ENCODE measurements at places on chromosomes 13 and 19. TPM values are rescaled to one million over a fixed set of nuclear protein-coding genes. Genes with fewer than 3 reads are reported as not detected.
A peak's percentile ranks its signal among the peaks of the same experiment; 100 is the strongest.

Gene S1PR4
- 20.8 TPM for total RNA-seq

Gene PALM3
- 8.7 TPM for total RNA-seq

Gene ZNF492
- 0.23 TPM for total RNA-seq

Gene KIR2DL3
- 0.18 TPM for total RNA-seq

Gene CRX
- not detected for total RNA-seq

Gene NCR1
- 2.6 TPM for total RNA-seq

Gene OR7D2
- not detected for total RNA-seq

DNA sequence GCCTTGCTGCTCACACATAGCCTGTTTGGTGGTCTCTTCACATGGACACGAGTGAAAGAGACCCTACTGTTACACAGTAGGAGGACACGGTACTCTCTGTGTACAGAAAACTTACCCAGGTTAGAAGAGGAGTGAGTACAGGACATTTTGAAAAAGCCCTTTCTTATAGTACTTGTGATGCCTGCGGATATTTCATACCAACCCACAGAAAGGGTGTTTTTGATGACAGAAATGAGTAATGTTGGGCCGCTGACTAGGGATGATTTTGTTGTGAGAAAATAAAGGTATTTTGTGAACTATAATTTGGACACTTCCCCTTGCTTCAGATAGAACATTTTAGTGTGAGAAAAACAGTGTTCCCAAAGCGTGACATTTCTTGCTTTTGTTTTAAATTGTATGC lies 18.2 kb downstream of the NUDT15 start:
- DNase-seq = no peak

- no peak for DNase-seq
Observed at GRCh38 chr19:8641908-8642547, 11.6 kb downstream of the NFILZ start.

GRCh38 chr19:18366021-18366435 lies 19.9 kb upstream of the GDF15 start:
- DNase-seq = no peak

DNA sequence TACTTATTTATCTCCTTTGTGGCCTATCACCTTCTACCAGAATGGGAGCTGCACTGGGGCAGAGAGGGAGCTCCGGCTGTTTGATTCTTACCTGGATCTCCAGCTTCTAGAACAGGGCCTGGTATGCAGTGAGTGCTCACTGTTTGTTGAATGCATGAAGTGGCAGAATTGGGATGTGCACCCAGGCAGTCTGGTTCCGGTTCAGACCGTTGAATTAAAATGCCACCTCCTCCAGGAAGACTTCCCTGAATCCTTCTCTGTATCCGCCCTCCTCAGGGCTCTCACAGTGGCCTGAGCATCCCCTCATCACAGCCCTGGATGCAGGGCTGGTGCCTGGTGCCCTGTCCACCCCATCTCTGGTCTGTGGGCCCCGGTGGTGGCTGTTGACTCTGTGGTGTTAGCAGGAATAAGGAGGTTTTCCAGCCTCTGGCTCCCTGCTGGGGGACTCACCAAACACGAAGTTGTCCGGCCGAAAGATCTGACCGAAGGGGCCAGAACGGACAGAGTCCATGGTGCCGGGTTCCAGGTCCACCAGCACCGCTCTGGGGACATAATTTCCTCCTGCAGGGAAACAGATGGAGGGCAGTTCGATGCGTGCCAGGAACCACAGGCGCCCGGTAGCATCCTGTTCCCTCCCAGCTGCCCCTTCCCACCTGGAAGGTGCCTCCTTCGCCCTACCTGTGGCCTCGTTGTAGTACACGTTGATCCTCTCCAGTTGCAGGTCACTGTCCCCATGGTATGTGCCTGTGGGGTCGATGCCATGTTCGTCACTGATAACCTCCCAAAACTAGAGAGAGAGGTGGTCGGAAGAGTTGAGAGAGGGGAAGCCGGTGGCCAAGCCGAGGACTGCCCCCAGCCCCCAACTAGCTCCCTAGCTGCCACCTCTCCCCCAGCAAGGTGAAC lies 1.0 kb downstream of the TUBB4A start:
- DNase-seq = no peak

DNA sequence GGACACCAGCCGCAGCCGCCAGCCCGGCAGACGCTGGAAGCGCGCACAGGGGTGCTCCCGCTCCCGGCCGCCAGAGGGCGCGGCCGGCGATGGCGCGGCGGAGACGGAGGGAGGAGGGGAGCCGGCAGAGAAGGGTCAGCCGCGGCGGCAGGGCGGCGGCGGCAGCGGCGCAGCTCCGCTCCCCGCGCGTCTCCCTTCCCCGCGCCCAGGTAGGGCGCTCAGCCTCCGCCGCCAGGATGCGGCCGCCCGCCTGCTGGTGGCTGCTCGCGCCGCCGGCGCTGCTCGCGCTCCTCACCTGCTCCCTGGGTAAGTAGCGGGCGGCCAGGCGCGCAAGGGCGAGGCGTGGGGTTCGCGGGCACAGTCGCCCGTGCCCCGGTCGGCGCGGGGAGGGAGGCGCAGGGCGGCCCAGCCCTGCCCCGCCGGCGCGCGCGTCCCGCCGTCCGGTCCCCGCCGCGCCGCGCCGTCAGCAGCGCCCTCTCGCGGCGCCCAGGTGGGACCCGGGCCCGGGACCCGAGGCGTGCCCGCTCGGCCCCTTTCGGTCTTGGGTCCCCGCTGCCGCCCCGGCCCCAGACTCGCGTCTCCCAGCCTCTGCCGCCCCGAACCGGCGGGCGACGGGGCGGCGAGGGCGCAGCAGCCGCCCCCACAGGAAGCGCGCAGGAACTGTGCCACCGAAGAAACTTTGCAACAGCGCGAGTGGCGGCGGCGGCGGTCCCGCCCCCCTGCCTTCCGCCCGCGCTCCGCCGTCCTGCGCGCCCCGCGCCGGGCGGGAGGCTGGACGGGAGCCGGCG lies at the start of gene B3GLCT:
B3GLCT (plus strand) TSS at position 127 of the 788 bp plus-strand sequence; CDS start at position 237, 110 bp downstream.
- DNase-seq = peak; percentile 79

GRCh38 chr13:26558074-26558805 lies 757 bp downstream of the WASF3 start:
- no peak for DNase-seq

DNA sequence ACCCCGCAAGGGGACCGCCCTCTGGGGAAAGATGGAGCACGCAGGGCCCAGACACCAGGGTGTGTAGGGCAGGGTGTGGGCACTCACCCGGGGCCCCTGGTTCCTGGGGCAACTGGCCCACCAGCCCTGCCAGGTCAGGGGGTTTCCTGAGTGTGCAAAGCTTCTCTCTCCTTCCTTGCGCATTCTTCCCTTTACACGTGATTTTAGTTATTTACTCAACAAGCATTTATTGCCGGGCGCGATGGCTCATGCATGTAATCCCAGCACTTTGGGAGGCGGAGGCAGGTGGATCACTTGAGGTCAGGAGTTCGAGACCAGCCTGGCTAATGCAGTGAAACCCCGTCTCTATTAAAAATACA lies 20.4 kb downstream of the PRR36 start:
- no peak for DNase-seq

DNA sequence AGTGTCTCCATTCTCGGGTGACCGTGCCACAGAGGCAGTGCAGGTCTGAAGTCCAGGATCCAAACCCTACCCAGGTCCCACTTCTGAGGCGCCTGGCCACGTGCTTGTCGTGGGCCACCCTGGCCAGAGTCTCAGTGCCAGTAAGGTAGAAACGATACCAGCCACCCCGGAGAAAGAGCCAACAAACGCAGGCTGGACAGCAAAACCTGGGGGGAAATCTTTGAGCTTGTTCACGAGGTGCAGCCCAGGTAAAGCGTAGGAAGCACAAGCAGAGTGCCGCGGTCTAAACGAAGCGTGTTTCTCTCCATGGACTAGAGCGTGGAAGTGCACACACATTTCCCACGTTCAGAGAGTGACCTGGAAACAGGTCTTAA lies 95.6 kb downstream of the ATP11A start:
- no peak for DNase-seq

- DNase-seq = no peak
Observed at GRCh38 chr19:1003283-1003682, 3.1 kb downstream of the GRIN3B start.

- DNase-seq = no peak
Observed at GRCh38 chr13:33262997-33263396, 22.6 kb downstream of the STARD13 start.

GRCh38 chr13:62302341-62302740 lies 886.7 kb upstream of the PCDH20 start:
- DNase-seq = no peak

GRCh38 chr19:47324502-47324901 lies 7.5 kb upstream of the C5AR2 start:
- no peak for DNase-seq

GRCh38 chr13:31965361-31966066 lies 66.1 kb upstream of the FRY start:
- no peak for DNase-seq

DNA sequence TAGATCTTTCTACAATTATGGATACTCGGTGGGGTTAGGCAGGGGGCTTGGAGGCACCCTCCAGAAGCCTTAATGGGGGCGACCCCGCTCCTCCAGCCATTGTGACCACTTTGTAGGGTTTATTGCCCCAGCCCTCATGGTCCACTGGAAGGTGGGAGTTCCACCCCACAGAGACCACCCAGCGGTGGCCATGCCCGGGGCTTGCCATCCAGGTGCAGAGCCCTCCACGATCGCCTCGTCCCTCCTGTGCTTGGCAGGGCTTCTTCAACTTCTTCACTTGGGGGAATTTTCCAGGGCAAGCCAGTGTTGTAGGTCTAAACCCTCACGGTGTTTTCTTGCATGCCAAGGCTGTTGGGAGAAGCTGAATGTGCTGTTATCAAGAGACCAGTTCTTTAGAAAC lies 16.1 kb downstream of the ZNF536 start:
- no peak for DNase-seq

DNA sequence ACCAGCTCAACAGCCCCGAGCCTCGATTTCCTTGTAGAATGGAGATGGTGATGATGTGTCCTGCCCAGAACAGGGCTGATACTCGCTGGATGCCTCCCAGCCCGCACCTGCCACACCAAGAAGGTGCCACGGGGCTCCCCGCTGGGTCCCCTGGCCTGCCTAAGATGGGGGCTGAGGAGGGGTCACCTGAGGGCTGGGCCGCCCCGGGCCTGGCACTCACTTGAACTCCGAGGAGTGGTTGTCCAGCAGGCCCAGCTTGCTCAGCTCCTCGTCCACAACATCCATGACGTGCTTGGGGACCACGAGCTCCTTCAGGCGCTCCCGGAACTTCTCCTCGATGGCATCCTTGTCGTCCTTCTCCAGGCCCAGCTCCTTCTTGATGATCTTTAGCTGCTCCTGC lies 14.4 kb downstream of the LONP1 start:
- DNase-seq = no peak

DNA sequence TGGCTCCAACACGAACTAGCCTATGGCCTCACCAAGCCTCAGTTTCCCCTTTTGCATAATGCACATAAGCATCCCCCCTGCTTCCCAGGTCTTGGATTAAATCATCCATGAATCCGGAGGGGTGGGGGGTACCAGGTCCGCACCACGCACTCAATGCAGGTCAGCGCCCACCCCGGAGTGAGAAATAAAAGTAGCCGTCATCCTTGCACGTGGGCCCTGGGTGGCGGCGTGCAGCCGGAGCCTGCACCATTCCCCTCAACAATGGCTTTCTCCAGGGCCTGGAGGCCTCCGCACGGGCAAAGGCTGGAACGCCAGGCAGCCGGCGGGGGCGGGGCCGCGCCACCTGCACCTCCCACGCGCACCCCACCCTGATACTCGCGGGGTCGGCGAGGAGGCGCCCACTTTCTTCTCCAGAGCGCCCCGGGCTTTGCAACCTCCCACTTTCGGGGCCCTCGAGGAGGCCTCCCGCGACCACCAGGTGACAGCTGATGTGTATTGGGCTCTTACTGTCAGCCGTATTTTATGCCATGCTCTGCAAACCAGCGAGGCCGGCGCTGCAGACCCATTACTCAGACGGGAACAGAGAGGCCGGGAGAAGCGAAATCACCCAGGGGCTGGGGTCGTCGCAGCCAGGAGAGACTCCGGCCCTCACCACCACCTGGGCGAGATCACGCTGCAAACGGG lies 767 bp upstream of the GADD45B start:
- peak; percentile 89 for DNase-seq

All from left lung (tissue), 14 donors.